Stimulated activated CD4-positive, alpha-beta T cell treated with anti-CD3 and anti-CD28 coated beads, Interleukin-12 subunit alpha, Interleukin-12 subunit beta, amount 100 ng/mL, for 24 hours (primary cell): ENCODE measurements at places on chromosomes 11 and 22.

DNA sequence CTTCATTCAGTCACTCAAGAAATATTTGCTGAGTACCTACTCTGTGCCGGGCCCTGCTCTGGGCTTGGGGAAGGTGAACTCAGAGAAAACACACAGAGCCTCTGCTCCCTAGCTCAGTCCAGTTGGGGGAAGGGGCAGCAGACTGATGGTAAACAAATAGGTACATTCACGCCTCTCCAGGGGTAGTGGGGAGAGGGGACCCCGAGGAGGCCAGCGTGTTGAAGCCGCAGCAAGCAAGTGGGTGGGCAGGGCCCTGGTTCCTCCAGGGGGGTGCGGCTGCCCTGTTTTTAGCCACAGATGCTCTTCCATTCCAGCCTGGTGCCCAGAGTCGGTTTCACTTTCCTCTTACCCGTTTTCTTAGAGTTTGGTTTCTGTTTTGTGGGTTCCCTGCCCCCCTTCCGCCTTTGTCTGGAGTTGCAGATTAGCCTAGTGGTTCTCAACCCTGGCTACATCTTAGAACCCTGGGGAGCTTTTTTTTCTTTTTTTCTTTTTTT, 8.7 kb downstream of the DRAP1 start:
- DNase-seq = peak; percentile 30

GRCh38 chr11:1925373-1926155, 6.1 kb downstream of the TNNT3 start:
- no peak for DNase-seq

GRCh38 chr11:47980907-47981621, 705 bp downstream of the PTPRJ start:
- no peak for DNase-seq

DNA sequence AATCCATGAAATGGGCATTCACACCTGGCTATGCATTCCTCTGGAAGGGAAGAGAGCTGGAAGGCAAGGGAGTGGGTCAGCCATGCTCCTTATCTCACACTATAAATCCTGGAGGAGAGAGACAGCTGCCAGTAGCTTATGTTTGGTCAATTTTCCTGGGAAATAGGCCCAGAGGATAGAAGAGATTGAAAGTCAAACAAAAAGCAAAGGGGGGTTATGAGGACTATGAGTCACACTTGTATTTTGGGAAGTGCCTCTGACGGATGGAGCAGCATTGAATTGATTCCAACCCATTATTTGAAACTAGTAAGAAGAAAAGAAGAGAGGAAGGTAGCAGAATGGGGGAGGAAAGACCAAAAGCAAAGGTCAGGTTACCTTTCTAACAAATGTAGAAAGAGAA, 25.0 kb downstream of the SNX19 start:
- DNase-seq = no peak

DNA sequence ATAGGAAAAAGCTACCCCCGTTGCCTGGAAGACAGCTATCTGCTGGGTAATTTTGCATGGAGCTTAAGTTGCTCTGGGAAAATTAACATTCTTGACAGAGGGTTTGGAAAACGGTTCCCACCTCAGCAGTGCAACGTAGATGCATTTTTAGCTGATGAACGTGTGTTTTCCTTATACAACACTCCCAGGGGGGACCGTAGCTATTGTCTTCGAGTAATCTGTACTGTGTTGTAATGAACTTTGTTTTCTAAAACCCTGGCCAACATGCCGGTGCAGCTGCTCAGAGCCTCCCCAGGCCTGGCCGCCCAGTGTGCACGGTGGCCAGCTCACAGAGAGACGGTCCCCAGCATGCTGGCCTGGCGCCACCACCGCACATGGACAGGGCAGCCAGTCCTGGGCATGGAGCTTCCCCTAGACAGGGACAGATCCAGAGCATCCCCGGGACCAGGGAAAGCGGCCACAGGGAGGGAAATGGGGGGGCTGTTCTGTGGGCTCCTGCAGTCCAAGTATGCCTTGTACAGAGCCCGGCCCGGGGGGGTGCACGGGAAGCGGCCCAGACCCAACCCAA, 2.2 kb downstream of the TNNT3 start:
- DNase-seq = no peak

- no peak for DNase-seq
Observed at GRCh38 chr11:33606762-33607161, 93.9 kb downstream of the C11orf91 start.

DNA sequence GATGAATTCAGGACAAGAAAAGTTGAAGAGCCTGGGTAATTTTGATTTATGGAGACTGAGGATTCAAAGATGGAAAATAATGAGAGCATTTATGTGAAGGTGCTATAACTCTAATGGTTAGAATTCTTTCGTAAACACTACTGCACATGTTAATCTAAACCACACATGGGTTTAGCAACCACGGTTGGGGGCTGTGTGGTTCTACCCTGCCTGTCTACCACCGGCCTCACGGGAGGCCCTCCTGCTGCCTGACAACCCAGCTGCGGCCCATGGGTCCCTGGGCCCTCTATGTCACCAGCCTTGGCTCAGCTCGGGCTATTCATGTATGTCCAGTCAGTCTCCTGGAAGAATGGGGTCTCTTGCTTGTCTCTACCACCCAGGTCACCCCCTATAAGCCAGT, 68.5 kb upstream of the ARFGAP3 start:
- DNase-seq = no peak

GRCh38 chr11:31795706-31796498, 15.2 kb downstream of the PAX6 start:
- no peak for DNase-seq
